Breast epithelium (tissue), 4 donors: ENCODE measurements at places on chromosomes 7 and 10.

DNA sequence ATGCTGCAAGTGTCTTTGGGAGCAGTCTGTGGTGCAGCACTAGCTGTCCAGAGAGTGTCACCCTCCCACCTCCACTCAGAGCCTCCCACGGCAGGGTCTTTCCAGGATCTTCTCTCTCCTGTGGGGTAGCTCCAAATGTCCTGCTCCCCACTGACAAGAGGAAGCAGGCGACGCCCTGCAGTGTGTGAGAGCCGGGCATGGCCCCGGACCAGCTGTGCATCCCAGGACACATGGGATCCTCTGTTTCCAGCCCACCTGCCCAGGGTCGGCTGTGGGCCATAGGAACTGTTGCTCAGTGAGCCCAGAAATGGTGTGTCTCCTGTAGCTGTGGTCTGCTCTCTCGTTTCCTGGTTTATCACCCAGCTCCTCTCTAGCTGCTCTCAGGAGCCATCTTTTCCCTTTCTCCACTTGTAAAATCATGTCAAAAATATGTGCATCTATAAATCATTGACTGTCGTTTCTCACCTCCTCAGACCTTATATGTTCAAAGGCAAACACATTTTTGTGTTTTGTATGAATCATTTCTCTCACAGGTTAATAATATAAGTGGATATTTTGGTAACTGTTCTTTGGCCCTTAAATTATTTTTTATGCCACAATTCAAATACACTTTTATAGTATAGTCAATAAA is 74.9 kb downstream of the VWC2 start:
- no peak for DNase-seq

GRCh38 chr7:128264477-128264876 is 23.4 kb downstream of the LEP start:
- no peak for DNase-seq

- DNase-seq = no peak
Observed at GRCh38 chr10:131899695-131900349, 986 bp upstream of the PPP2R2D start.

DNA sequence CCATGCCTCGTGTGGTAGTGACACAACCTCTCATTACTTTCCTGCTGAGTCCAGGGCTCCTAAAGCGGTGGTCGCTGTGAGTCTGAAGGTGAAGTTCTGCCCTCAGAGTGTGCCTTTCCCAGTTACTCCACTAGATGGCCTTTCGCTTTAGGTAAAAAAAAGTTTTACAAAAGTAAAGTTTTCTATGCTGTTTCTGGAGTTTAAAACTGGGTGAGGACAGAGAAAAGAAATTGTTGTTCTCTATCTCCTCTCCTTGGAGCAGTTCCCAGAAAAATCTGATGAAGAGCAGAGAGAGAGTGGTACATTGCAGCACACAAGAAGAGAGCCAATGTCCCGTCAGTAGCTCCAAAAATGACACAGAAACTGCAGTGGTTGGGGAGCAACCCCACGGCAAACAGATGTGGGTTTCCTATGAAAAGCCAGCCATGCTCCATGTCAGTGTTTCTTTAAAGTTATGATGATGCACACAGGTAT is 257.1 kb downstream of the GLI3 start:
- DNase-seq = no peak

DNA sequence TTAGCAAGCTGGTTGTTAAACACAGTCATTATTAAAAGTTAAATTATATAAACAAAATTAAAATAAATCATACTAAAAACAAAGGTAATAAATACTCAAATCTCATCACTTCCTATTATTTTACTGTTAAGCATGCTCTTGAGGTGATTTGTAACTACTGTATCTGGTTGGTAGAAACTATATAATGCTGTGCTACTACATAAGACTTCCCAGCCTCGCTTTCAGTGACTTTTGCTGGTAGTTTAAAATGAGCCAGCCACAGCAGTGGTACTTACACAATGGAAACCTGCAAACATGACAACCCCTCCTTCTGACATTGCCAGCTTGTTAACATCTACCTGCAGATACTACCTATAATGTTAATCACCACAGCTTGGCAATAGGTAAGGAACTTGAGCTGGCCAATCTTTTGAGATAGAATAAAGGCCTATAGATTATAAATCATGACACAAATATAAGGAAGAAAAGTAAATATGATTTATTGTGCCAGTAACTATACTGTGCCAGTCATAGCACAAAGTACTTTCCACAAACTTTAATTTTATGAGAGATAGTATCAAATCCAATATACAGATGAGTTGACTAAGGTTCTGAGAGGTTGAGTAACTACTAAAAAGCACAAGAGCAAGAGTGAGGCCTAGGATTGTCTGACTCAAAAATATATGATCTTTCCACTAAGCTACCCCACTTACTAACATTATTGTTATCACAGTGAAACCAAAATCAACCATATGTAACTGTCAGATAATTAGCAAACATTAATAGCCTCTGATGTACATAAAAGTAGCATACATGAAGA is 181.1 kb upstream of the ASAH2 start:
- DNase-seq = no peak

- no peak for DNase-seq
Observed at GRCh38 chr10:12414278-12414989, 65.1 kb downstream of the CAMK1D start.

- no peak for DNase-seq
Observed at GRCh38 chr7:38907066-38907465, 1.9 kb downstream of the VPS41 start.

- peak; percentile 89 for DNase-seq
Observed at GRCh38 chr10:58267713-58268453, at the start of gene IPMK. Gene IPMK (minus strand): TSS chr10:58267894. CDS start chr10:58267611, 283 bp downstream.

DNA sequence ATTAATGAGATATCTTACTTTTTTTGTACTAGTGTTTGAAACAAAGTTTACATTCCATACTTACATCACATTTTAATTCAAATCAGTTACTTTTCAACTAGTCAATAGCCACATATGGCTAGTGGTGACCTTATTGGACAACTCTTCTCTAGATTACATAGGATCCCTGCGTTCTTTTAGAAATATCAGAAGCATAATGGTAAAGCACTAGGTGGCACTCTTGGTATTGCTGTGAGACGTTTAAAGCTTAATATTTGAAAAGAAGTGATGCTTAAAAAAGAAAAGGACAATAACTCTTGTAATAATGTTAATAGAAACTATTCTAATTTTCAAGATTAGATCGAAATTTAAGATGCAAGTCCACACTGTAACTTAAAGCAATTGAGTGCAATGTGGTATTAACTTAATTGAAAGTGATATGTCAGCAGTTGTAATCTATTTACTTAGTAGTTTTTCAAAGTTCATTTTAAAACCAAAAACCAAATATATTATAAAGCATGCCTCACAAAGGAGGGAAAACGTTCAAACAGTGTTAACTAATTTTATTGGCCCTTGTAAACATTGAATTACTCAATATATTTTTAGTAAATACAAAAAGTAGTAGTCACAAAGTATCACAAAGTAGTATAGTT is 339.1 kb downstream of the ATRNL1 start:
- no peak for DNase-seq

- no peak for DNase-seq
Observed at GRCh38 chr7:26307791-26308190, 16.1 kb downstream of the SNX10 start.

DNA sequence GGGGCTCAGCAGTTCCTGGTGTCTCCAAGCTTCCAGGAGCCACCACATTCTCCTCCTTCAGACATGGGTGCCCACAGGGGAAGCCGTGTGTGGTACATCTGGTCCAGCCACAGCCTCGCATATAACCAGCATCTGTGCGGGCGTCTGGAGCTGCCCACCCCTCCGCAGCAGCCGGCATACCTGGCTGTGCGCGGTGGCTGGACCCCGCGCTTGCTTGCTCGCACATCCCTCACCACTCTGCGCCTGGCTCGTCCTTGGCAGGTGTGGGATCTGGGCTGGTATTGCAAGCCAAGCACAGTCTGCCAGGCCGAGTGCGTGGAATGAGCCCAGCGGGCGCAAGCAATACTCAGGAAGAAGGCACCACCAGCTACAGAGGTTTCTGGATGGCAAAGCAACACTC is 117.7 kb upstream of the MBL2 start:
- no peak for DNase-seq

DNA sequence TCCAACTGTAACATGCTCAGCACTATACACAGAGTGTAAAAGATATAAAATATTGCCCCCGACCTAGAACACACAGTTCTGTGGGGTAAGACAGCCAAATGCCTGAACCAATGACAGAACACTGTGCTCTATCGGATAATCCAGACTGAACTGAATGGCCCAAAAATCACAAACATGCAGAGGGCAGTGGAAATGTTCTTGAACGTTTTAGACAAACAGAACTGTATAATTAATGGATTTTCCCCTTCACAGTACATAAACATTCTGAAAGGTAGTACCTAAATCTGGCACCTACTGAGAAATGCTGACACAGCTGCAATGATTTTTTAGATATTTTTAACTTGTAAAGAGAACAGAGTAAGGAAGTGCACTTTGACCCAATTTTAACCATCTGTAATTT is 33.4 kb downstream of the PARD3 start:
- no peak for DNase-seq

- no peak for DNase-seq
Observed at GRCh38 chr10:58348571-58349033, 13.8 kb downstream of the UBE2D1 start.
